T-helper 1 cell treated with Interleukin-12 subunit alpha and Interleukin-12 subunit beta and Interleukin-4 antibody, amounts not matched to agents 30 ng/mL and 1 ng/mL, for 36 hours (primary cell): ENCODE measurements at places on chromosomes 3 and 15. TPM values are rescaled to one million over a fixed set of nuclear protein-coding genes. Genes with fewer than 3 reads are reported as not detected.

Gene RBPMS2
- total RNA-seq: not detected in 2 replicates

Gene RBP2
- not detected in 2 replicates for total RNA-seq

Gene LRRC49
- total RNA-seq: 0.29 TPM in 1 of 2 replicates, not detected in the other

Gene CHL1
- not detected in 2 replicates for total RNA-seq

Gene PLS1
- total RNA-seq: 5.0 and 5.6 TPM in 2 replicates
